ENCODE measurements at places on chromosomes 7 and 10.

- DNase-seq: peak; percentile 83
Observed at GRCh38 chr10:31242902-31243301, 76.1 kb upstream of the ZEB1 start.

- peak; percentile 92 for DNase-seq
Observed at GRCh38 chr10:119207713-119208552, 562 bp downstream of the GRK5 start.

DNA sequence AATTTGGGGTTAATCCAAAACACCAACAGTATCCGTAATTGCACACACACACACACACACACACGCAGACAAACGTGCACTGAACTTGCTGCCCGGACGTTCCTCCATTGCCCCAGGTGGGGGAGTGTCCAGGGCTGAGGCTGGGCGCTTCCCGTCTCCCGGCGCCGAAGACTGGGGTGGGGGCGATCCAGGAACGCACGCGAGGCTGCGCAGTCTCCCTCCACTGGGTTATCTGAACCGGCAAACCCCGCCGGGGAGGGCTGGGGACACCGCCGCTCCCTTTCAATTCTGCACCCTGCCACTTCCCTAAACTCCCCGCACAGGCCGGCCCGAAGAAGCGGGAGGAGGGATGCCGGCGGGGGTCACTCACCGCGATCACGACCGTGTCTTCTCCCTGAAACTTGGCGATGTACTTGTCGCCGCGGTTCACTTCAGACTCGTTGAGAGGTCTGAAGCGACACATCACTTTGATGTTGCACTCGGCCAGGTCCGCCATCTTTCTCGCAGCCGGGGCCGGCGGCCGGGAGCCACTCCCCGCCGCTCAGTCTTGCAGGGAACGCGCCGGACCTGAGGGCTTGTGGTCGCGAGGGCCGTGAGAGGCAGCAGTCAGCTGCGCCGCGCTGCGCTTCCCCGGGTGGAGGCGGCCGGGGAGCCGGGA, 618 bp downstream of the KIF5B start:
- DNase-seq: no peak

GRCh38 chr7:129308047-129308446, 83.2 kb downstream of the AHCYL2 start:
- no peak for DNase-seq

DNA sequence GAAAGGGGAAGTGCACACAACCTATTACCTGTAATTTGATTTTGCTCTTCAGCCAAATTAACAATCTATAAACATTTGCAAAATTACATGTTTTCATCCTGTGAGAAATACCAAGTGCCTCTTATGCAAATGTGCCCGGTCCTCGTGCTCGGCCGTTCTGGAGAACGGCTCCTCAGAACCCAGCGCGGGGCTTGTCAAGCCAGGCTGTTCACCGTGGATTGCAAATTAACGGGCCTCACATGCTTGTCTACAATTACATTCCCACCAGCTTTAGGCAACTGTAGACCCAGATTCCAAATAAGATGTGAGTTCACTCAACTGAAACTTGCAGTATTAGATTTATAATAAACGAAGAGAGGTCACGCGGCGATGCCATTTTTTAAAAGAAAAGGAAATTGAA, 8.8 kb downstream of the FOXL3 start:
- DNase-seq: no peak

GRCh38 chr7:88452646-88453045, 146.0 kb upstream of the STEAP4 start:
- no peak for DNase-seq

- DNase-seq: no peak
Observed at GRCh38 chr7:146455091-146455655, 338.6 kb downstream of the CNTNAP2 start.

DNA sequence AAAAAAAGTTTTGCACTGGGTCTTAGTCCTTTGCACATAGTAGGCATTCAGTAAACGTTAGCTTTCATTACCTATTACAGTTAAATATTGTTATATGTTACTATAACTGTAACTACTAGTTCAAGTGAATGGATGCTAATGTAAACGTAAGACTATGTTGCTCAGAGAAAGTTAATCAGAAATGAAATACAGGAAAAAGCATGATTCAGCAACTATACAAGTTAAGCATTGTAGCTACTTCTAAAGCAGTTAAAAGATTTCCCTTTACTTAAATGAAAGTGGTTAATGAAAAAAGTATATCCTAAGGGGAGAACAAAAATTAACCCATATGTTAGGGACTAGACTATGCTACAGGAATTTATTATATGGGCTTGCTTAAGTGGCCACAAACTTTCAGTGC, 121.2 kb downstream of the SKAP2 start:
- DNase-seq: no peak

DNA sequence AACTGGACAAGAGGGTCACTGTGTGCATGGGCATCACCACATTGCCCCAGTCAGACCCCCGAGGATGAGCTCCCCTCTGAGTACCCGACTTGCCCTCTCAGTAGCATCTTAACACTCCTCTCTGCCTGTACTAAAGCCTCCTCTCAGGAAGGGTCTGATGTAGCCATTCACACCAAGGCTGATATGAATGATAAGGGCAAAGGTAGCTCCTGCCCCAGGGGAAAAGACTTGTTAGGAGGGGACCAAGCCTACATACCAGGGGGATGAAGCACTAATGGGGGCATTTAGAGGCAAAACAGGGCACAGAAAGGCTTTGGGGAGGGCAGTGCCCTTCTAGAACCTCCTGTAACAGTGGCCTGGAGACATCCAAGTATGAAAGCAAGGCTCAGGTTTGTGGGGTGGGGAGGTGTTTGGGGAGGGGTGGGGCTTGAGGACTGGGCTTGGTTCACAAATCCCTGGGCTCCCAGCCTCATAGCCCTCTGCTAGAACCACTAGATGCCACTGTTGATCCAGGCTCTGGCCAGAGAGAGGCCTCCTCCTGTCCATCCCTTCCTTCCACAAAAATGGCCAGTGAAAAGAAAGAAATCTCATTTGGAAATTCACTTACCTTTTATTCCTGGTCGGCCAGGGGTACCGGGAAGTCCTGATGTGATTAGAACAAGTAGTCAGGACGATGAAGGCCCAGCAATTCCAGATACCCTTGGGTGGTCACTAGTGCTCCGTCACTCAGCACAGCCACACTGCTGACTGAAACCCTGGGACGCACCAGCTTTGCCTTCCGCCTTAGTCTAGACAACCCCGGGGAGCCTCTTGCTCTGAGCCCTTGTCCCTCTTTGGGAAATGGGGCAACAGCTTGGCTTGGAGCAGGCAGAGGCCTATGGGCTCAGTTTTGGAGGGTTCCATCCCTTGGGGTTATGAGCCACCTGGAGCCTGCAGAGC, 40.3 kb downstream of the COL17A1 start:
- DNase-seq: peak; percentile 79

DNA sequence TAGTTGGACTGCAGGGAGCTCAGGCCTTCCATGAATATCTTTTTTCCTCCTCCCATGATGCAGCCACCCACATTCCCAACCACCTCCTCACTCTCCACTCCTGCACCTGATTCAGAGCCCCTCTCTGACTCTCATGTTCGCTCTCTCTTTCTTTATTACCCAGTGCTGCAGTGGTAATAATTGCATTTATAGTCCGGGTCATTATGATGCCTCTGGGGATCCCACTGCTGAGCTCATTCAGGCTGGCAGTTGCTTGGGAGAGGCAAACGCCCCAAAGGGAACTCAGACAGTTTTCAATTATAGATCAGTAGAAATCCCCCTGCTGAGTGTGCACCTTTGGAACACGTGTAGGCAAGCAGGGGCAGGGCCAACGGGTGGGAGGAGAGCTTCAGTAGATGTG, 953.0 kb downstream of the GRID1 start:
- DNase-seq: no peak

DNA sequence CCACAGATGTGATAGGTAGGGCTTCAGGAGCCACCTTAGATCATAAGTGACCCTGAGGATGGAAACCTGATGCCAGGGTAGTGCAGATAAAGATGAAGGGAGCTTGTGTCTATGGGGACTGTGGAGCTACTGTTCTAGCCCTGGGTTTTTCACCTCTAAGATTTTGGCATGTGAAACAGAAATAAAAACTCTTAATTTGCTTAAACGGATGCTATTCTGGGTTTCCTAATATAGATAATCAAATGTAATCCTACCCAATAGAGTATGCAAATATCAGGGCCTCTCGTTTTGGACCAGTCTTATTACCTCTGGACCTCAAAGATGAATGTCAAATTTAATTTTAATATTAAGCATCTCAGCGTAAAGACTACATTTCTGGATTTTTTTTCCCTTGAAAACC, 49.3 kb downstream of the ABCB4 start:
- no peak for DNase-seq

DNA sequence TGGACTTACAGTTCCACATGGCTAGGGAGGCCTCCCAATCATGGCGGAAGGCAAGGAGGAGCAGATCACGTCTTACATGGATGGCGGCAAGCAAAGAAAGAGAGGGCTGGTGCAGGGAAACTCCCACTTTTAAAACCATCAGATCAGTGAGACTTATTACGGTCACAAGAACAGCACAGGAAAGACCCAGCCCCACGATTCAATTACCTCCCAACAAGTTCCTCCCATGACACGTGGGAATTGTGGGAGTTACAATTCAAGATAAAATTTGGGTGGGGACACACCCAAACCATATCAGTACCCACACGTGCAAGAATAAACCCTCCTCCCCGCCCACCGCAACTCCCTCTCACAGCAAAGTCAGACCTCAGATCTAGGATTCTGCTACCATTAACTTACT, 4.5 kb upstream of the AIFM2 start:
- peak; percentile 25 for DNase-seq

DNA sequence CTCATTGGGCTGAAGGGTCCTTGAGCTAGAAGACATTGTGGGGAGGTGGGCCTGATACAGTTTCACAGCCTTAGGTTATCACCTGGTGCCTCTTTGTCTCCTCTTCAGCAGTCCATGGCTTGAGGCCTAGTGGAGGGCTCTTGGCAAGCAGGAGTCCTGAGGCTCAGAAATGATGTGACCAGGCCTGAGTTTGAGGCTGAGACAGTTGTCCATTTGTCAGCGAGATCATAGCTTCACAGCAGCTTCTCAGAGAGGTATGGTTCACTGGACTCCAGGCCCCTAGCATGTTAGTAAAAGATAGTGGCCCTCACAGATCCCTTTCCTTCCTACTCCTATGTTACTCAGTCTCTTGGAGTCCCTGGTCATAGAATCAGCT, 19.1 kb downstream of the SUFU start:
- DNase-seq: no peak

GRCh38 chr10:2943932-2944614, 123.3 kb upstream of the PFKP start:
- no peak for DNase-seq

DNA sequence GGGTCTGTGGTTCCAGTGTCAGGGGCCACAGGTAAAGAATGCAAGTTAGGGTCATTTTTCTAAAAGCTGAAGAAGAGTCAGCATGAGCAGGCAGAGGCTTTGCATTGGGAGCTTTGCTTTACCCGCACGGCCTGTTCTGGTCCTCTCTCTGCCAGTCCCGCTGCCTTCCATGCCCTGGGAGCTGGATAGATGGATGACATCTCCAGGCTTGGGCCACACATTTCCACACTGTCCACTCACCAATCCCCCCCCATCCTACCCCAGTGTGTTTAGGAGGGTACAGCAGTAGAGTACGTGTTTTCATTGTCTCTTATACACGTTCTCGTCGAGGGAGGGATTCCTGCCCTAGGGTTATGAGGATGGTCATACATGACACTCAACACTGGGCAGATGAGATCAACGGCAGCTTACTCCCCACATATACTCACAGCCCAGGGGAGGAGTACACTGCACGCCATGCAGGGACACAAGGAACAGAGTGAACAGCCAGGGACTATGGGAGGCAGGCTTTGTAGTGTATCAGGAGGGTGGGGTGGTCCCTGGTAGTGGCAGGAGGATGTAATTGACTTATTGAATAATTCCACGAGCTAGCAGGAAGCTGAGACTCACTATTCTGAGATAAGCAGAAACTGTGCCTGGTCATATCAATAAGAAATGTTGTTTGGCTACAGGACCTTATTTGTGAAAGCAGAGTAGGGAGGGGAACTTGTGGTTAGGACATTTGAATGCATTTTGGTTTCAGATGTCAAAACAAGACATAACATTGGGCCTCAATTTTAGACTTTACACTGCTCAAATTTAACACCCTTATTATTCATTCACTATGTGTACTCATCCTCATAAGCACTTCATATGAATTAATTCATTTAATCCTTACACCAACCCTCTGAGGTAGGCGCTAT, 36.6 kb downstream of the PLPP4 start:
- peak; percentile 93 for DNase-seq

GRCh38 chr7:36668750-36669149, 55.5 kb downstream of the AOAH start:
- no peak for DNase-seq

DNA sequence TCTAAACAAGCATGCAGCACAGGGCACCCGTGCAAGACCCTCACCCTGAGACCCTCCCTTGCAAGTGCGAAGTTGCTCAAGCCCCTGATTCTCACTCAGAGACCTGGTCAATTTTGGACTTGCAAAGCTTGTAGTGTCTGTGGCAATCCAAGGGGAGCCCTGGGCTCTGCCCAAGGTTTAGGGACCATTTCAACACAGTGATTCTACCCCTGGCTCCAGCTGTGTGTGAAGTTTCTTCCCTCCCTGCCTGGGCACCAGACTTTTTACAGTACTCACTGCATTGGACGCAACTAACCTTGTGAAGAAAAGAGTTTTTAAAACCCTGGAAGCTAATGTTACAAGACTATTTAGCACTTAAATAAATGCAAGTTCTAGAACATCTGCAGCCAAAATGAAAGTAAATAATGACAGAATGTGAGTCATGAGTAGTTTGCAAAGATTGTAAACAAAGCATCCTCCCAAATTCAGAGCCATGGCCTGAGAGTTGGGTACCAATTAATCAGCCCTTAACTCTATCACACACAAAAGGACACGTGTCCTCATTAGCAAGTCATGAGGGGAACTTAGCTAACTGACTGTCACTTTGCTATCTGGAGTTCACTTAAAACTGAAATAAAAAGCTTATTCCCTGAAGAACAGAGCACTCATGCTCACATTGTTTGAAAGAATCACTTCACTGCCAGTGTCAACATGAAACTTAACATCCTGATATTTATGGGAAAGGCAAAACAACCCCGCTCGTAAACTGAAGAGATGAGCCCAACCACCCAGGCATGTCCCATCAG, 48.1 kb downstream of the RGS10 start:
- no peak for DNase-seq

GRCh38 chr10:127874671-127875448, 17.9 kb downstream of the CLRN3 start:
- DNase-seq: peak; percentile 90

DNA sequence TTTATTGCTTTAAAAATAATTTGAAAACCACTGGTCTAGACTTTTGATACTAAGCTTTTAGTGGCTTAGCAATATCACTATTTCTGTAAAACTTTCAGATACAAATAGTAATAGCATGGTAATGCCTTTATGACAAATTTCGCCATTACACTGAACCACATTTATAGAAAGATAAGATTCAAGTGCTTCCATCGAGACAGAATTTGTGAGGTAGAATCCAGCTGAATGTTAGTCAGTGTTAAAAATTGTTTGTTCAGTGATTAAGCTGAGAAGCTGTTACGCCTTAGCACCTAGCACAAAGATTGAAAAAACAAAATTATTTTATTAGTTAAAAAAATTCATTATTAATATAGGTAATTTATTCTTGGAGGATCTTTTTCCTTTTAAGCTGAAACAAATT, 36.5 kb downstream of the GNAT3 start:
- no peak for DNase-seq

- DNase-seq: no peak
Observed at GRCh38 chr7:64614812-64615211, 51.1 kb upstream of the ZNF107 start.

Measured in vagina (tissue), 2 donors.